ENCODE measurements at places on chromosomes 1 and 21.

DNA sequence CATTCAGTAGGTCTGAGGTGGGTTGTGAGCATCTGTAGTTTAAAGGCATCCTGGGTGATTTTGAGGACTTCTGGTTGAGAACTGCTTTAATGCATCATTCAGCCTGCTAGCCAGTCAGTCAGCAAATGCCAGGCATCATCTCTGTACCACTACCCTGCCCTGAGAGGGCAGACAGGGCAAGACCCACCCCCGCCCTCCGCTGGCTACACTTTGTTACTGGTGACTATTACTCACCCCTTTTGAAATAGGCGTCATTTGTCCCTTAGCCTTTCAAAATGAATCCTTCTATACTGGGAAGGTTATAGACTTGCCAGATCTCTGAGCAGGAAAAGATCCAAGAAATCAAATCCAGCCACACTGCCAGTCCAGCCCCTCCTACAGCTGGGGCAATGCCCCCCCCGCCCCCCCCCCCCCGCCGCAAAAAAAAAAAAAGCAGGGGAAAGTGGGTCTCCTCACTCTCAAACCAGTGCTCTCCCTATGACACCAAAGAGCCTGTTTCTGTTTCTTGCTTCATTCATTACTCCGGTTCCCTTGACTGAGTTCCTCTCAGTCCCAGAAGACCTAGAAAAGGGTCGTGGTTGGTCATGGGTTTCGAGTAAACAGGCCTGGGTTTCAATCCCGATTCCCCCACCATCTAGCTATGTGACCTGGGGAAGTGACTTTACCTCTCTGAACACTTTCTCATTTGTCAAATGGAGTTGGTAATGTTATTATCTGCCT, 4.4 kb downstream of the SELENON start:
- no peak for DNase-seq

DNA sequence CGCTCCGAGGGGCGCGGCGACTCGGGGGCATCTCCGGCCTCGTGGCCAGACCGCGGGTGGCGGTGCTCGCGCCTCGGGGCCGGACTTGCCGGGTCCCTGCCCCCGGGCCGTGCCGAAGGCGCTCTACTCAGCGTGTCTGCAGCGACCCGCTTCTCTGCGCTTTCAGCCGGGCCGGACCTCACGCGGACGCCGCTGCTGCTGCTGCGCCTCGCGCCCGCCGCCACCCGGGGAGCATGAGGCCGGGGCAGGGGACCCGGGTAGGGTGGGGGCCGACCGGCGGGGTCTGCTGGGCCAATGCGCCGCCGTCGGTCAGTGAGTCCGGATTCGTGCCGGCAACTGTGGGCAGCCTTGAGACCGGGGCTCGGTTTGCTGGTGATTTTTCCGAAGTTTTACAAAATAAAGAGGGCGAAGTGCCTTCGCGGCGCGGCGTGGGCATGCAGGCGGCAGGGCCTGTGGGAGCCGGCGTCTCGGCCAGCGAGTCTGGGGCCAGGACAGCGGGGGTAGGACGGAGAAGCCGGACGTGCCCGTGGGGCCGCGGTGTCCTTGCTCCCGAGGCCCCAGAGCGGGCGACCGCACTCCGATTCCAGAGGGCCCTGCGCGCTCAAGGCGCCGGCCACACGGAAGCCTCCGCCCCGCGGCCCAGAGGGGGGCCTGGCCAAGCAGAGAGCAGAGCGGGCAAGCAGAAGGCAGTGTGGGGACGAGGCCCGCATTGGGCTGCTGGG, 749 bp downstream of the FAM163A start:
- peak; percentile 6 for DNase-seq

- no peak for DNase-seq
Observed at GRCh38 chr1:198167436-198167934, 10.7 kb downstream of the NEK7 start.

GRCh38 chr1:67723620-67724019, 38.6 kb downstream of the GADD45A start:
- DNase-seq, result no peak

- peak; percentile 30 for DNase-seq
Observed at GRCh38 chr1:12177999-12178441, 11.2 kb downstream of the TNFRSF1B start.

GRCh38 chr1:246063013-246063616, 444.0 kb downstream of the SMYD3 start:
- DNase-seq, result no peak

GRCh38 chr1:35215346-35215745, 22.4 kb upstream of the SFPQ start:
- no peak for DNase-seq

- peak; percentile 68 for DNase-seq
Observed at GRCh38 chr1:58545591-58546519, 671 bp downstream of the OMA1 start.

DNA sequence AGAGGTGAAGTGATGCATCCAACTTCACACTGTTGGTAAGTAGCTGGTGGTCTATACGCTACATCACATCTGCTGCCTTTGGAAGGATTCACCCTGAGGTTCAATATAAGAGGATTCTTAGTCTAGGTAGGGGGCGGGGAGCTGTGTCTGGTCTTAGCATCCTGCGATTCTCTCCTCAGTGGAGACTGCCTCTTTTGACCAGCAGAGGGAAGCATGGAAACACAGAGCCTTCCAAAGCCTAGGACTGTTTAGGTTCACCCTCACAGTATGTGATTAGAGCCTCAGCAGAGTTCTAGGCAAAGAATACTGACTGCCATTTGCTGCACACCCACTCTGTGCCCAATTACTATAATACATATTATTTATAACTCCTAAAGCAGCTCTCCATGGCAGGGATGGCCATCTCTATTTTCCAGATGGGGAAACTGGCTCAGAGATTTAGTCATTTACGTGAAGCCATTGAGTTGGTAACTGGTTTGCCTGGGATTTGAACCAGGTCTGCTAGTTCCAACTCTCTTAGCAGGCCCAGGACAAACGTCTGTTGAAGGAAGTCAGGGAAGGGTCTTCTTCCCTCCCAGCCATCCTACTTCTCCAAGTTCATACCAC, 28.9 kb upstream of the EFCAB14 start:
- DNase-seq, result peak; percentile 74

- DNase-seq, result no peak
Observed at GRCh38 chr1:28832966-28833365, 21.0 kb downstream of the OPRD1 start.

- DNase-seq, result peak; percentile 80
Observed at GRCh38 chr1:33219886-33220661, 36.2 kb upstream of the ZNF362 start.

- DNase-seq, result no peak
Observed at GRCh38 chr1:87274851-87275250, 53.8 kb upstream of the LMO4 start.

- DNase-seq, result no peak
Observed at GRCh38 chr21:18023157-18023556, 204.0 kb upstream of the C21orf91 start.

DNA sequence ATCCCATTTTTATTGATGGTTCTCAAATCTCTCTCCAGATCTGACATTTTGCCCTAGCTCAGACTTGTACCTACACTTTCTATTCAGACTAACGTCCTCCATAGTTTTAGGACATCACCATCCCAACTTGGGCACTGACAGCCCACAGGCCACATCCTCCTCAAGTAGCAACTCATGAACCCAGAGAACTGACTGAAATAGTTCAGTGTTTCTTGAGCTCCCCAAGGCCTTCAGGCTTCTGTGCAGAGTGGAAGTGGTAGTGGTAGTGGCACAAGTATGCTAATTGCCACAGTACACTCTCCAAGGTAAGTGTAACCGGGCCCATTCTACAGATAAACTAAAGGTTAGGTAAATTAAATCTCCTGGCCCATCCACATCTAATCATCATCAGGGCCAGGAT, 112.6 kb downstream of the SLC45A1 start:
- DNase-seq, result no peak

GRCh38 chr1:102715150-102715549, 393.2 kb downstream of the COL11A1 start:
- DNase-seq, result no peak

Measured in Calu3 (cell line).